ENCODE measurements at places on chromosomes 3 and 15.

DNA sequence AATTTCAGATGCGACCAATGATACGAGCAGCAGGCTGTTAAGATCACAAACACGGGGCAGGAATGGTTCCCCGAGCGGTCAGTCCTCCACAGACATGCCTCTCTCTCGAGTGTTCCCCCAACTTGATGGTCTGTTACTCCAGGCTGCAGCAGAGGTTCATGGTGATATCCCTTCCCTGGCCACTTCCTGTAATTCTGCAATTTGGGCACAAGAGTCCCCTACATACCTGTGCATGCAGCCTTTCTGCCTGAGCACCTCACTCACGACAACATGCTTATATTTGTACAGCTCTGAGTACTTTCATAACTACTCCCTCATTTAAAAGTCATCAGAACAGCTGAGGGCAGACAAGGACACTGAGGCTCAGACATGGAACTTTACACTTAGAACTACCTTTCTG is 408.1 kb upstream of the NR2F2 start:
- DNase-seq = no peak

DNA sequence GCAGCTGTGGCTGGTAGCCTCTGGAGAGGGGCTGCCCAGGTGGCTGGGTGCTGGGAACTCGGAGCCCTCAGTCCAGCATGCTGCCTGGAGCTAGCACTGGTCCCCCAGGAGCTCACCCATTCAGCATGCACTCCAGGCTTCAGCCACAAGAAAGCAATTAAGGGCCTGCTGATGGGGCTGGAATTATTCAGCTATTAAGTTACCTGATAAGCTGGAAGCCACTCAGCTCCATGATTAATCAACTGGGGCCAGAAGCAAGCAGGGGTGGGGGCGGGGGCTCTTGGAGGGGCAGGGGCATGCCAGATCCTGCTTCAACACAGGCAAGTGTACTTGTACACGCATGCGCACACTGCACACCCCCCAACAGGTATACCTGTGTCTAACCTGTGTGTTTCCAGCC is 22.1 kb upstream of the TMEM115 start:
- DNase-seq = no peak

DNA sequence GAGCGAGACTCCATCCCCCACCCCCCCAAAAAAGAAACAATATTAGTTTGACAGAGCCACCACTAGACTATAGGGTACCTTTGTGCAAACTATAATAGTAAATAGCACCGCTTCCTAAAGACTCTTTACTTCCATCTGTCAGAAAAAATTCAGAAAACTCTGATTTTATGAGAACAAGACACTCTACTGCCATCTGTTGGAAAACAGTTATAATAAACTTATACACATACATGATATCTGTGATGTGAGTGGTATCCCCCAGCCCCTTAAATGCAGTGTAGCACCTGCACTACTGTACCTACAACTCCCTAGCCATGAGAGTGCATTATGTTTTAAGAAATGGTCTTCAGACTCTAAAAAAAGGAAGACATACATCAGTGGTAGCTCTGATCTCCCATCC is 47.1 kb upstream of the CTDSPL start:
- DNase-seq = no peak

DNA sequence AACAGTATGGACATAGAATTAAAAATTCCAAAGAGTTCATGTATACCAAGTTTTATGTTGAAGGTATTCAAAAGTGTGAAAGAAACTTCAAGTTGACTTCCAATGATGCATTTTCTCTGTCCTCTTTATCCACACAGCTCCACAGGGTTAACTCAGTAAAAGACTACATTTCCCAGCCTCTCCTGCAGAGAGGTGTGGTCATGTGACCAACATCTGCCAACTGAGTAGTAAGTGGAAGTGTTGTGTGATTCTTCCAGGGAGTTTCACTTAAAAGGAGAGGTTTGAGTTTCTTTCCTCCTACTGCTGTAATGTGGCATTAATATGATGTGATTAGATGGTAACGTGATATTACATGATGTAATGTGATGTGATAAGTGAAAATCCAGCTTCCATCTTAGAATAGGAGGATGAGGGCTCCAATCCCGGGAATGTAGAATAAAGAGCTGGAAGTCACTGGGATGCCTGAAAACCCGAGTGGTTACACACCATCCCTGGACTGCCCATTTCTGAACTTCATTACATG is 280.6 kb downstream of the ARRDC4 start:
- no peak for DNase-seq

- peak; percentile 85 for DNase-seq
These were observed 121.0 kb downstream of the TFDP2 start for GRCh38 chr3:142028243-142028777.

DNA sequence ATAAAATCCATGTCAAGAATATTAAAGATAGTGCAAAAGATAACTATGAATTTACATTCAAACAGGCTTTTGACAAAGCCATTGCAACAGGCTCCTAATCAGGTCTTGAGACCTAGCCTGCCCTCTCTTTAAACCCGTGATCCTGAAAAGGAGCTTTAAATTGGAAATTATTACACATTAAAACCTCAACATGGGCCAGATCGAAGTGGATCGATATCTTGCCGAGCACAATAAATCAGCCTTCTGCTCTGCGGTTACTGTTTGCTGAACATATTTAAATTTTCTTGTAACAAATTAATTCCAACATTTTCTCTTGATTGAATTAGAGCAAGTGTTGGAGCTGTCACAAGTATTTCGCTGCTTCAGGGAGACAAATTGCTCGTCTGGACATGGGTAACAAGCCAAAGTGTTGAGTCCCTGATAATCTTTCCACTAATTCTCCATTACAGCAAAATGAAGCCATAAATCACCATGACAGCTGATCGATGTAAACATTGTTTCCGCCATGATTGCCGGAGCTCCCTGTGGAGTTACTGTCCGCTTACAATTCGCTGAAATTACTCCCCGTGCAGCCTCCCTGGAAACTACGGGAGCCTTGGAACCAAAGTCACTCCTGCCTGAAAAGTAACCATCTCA is 47.6 kb downstream of the SHOX2 start:
- no peak for DNase-seq

DNA sequence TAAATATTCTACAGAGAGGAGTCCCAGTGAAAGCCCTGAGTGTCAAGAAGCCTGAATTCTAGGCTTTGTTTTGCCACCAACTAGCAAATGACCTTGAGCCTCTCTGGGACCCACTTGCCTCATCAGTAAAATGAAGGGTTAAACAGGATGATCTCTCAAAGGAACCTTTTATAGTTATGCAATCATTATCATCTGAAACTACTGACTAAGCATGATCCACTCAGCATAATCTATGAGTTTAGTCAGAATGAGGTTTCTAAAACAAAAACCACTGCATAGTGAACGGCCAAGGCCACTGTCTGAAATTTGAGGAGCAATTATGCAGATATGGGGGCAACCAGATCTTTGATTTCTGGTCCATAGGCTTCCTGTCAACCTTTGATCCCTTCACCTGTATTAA is 319.0 kb downstream of the MECOM start:
- peak; percentile 13 for DNase-seq

Measured in astrocyte of the cerebellum (primary cell).